ENCODE measurements at places on chromosomes 5 and 9. TPM values are rescaled to one million over a fixed set of nuclear protein-coding genes. Genes with fewer than 3 reads are reported as not detected.

- no peak for DNase-seq
Observed at GRCh38 chr5:177189416-177189815, 55.8 kb downstream of the NSD1 start.

DNA sequence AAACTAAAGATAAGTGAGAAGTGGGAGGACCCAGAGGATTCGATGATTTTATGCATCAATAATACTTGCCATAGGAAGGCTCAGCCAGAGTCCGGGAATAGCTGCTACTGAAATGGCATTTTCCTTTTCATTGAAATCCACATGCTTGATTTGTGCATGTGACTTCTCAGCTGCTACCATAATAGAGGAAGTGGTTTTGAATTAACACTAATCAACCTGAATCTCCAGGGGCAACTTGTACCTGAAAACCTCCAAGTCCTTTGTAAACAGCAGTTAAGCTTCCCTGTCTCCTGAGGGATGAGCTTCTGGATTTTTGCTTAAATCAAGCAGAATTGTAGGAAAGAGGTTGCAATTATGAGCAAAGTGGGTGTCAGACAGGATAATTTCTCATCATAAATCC, 124.9 kb downstream of the PPP2R2B start:
- no peak for DNase-seq

- no peak for DNase-seq
Observed at GRCh38 chr5:146959360-146959759, 80.8 kb upstream of the PPP2R2B start.

DNA sequence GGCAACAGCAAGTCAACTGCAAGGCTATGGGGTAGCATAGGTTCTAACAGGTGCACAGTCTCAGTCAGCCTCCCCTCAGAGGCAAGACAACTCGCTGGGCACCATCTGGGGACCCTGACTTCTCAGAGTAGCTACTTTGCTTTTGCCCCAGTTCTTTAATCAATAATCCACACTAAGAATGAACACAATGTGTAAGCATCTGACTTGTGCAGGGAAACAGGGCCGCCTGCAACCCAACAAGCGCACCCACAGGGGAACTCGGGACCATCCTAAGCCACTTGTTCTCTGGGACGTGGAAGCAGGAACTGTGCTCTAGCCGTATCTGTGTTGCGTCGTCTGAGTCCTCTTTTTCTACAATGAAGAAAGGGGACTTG, 1.9 kb downstream of the MOB3B start:
- no peak for DNase-seq

DNA sequence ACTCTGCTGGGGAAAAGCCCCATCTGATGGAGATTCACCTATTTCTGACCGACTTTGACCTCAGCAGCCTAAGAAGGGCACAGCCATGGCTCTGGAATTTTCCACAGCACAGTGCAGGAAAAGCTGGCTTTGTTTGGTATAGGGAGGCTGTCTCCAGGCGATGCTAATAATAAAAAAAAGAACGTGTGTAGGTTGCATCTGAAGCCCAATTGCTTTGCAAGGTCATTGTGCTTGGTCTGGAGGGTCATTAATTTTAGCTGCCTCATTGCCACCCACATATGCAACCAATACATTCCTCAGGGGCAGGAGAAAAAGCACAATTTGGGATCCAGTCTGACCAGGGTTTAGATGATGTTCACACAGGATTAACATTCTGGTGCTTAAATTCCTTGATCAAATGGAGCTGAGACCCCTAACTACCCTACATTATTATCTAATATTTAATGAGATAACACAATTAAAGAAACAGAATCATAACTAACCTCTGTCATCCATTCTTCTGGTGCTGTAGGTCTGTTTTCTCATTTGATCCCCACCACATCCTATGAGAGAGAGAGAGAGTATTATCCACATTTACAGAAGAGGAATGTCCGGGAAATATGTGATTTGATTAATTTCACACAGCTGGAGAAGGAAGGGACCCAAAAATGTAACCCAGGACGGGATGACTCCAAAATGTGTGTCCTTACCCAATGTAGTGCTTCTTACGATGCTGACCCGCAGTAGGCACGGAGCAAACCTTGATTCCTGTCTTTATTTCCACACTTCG, 175.9 kb downstream of the RFK start:
- DNase-seq = no peak

DNA sequence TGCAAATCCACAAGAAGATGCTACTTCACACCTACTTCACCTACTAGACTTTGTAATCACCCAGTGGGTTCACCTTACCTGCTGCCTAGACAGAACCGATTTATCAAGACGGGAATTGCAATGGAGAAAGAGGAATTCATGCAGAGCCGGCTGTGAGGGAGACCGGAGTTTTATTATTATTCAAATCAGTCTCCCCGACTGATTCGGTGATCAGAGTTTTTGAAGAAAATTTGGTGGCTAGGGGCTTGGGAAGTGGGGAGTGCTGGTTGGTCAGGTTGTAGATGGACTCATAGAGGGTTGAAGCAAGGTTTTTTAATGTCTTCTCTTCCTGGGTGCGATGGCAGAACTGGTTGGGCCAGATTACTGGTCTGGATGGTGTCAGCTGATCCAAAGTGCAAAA, 23.4 kb downstream of the SFXN1 start:
- DNase-seq = no peak

DNA sequence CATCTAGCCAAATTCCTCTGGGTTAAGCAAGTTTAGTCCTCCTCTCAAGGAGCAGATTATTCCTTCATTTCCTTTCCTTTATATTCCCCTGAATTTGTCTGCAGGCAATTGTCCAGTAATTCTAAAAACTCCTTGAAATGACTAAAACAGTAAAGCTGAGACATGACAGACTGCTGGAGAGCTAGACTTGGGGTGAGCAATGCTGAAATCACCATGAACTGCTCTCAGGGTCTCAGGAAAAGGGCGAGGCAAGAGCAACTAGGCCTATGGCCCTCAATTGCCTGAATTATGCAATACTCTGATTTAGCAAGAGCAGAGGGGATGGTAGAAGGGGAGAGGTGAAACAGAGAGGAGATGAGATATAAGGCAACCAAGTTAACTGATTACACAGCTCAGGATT, 172.9 kb upstream of the NREP start:
- no peak for DNase-seq

TEX48 gene
- polyA plus RNA-seq = not detected

GRCh38 chr5:148996270-148996669, 66.6 kb downstream of the SH3TC2 start:
- no peak for DNase-seq
